Mesothelial cell of epicardium (in vitro differentiated cells): ENCODE measurements at places on chromosomes 5 and 9. TPM values are rescaled to one million over a fixed set of nuclear protein-coding genes. Genes with fewer than 3 reads are reported as not detected.
A peak's percentile ranks its signal among the peaks of the same experiment; 100 is the strongest.

DNA sequence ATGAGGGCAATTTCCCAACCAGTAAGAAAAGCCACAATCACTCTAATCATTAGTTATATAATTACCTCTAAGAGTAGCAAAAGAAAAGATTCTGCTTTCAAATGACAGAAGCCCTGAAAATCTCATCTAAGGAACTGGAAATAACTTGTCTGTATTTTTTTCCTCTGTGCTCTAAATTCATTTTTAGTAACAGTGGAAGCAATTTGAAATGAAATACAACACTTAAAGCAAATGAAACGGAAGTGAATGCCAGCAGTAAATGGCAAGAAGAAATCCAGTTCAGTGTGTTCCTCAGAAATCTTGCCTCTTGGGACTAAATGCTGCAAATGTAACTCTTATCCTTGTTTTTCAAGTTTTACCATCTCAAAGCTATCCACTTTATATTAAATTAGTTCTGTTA lies 294.9 kb downstream of the TAF11L14 start:
- H3K27ac ChIP-seq, result no peak overlapping the region
- no peaks in the 10 kb centered on the region for H3K36me3 ChIP-seq
- peaks cover 3% of the 10 kb centered on the region for H3K27me3 ChIP-seq
- no peaks in the 10 kb centered on the region for H3K4me1 ChIP-seq
- no peak overlapping the region for H3K4me3 ChIP-seq

- no peaks in the 10 kb centered on the region for H3K36me3 ChIP-seq
- no peak overlapping the region for H3K4me3 ChIP-seq
Observed at GRCh38 chr5:40191150-40191549, 488.6 kb upstream of the PTGER4 start.

DNA sequence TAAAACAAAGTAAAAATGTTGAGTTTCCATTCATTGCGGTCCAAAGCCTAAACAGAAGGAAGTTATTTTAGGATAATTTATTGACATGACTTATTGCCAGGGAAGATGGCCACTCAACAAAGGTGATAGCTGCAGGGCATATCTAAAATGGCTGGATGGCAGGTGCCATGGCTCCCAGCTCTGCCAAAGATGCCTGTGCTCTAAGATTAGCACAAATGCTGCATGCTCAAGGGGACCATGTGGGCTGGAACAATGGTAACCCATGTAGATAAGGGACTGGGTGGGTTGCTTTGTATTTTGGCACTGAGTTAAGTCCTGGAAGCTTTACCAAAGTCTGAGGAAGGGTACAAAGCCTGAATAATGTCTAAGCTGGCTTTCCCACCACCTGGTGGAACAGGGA lies 95.5 kb upstream of the IFNK start:
- no peaks in the 10 kb centered on the region for H3K27me3 ChIP-seq
- H3K4me3 ChIP-seq, result no peak overlapping the region
- H3K27ac ChIP-seq, result peak overlapping the region; percentile 93
- peaks cover 96% of the 10 kb centered on the region for H3K4me1 ChIP-seq
- no peaks in the 10 kb centered on the region for H3K36me3 ChIP-seq
- no peak for DNase-seq

DNA sequence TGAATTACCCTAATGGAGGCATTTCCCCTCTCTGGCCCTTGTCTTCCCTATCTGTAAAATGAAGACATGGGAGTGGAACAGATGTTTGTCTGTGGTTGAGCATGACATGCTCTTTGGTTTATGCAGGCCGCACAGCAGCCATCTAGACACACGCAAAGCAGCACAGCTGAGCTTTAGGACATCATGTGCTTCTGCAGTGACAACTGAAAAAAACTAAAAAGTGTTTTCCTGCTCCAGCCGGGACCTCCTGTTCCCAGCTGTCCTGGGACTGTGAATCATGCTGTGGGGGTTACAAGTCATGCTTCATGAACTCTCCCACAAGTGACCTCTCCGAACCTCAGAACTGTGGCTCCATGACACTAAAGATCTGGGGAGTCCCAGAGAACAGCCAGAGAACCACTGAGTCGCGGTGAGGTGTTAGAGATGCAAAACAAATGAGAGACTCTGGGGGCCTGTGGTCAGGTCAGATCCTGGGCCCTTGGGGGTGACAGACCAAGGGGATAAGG lies 1.7 kb downstream of the SMIM3 start:
- DNase-seq, result no peak
- H3K27ac ChIP-seq, result peak overlapping the region; percentile 34
- H3K36me3 ChIP-seq, result peaks cover 1% of the 10 kb centered on the region
- no peaks in the 10 kb centered on the region for H3K27me3 ChIP-seq
- peaks cover 65% of the 10 kb centered on the region for H3K4me1 ChIP-seq

GRCh38 chr9:121696930-121697329 lies 45.5 kb downstream of the DAB2IP start:
- H3K36me3 ChIP-seq, result peaks cover under 1% of the 10 kb centered on the region
- H3K27ac ChIP-seq, result no peak overlapping the region
- no peaks in the 10 kb centered on the region for H3K27me3 ChIP-seq

DNA sequence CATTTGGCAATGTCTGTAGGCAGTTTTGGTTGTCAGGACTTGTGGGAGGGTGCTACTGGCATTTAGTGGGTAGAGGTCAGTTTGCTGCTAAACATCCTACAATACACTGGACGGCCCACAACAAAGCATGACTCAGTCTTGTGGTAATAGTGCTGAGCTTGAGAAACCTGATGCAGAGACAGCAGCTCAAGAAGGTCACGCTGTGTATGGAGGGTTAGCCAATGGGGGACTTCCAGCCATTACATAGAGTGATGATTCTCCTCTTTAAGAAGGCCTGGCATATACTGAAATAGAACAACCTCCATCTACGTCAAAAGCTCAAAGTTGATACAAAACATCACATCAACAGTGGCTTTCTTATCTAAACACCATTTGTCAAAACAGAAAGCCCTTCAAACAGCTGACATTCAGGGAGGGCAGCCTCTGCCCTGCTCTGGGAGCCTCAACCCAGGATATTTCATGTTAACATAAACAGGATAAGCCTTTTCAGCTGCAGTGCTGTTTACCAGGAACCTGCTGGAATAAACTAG lies 143.0 kb downstream of the GPBP1 start:
- H3K27ac ChIP-seq, result peak overlapping the region; percentile 61
- no peak for DNase-seq
- H3K36me3 ChIP-seq, result no peaks in the 10 kb centered on the region
- no peak overlapping the region for H3K4me3 ChIP-seq
- H3K4me1 ChIP-seq, result peaks cover 8% of the 10 kb centered on the region

GRCh38 chr5:132987531-132988408 lies 24.3 kb upstream of the AFF4 start:
- no peaks in the 10 kb centered on the region for H3K4me1 ChIP-seq
- no peaks in the 10 kb centered on the region for H3K36me3 ChIP-seq
- H3K4me3 ChIP-seq, result peak overlapping the region; percentile 4
- no peaks in the 10 kb centered on the region for H3K27me3 ChIP-seq
- no peak for DNase-seq
- H3K27ac ChIP-seq, result no peak overlapping the region

DNA sequence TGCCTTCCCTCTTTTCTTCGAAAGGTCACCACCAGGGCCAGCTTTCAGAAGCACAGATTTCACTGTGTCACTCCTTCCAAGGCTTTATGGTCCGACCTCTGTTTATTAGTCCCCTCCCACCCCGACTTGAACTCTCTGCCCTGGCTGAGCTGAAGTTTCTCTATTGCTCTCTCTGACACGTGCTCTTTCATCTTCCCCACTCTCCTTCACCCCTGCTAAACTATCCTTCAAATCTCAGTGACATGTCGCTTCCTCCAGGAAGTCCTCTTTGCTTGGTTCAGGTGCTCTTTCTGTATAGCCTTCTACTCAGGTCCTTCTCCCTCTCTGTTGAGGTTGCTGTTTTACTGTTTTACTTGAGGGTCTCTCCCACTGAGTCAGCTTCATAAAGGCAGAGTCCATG lies 64.4 kb downstream of the ARHGEF37 start:
- H3K27me3 ChIP-seq, result no peaks in the 10 kb centered on the region
- no peak overlapping the region for H3K4me3 ChIP-seq
- DNase-seq, result no peak
- no peaks in the 10 kb centered on the region for H3K36me3 ChIP-seq
- no peak overlapping the region for H3K27ac ChIP-seq
- H3K4me1 ChIP-seq, result peaks cover 8% of the 10 kb centered on the region

- no peak for DNase-seq
- H3K27ac ChIP-seq, result no peak overlapping the region
- no peak overlapping the region for H3K4me3 ChIP-seq
- peaks cover 28% of the 10 kb centered on the region for H3K4me1 ChIP-seq
- H3K27me3 ChIP-seq, result no peaks in the 10 kb centered on the region
Observed at GRCh38 chr5:124948062-124948753, 201.8 kb upstream of the ZNF608 start.

GRCh38 chr5:180801596-180802324 lies 846 bp downstream of the MGAT1 start:
- H3K36me3 ChIP-seq, result peaks cover 8% of the 10 kb centered on the region
- no peak for DNase-seq
- no peaks in the 10 kb centered on the region for H3K27me3 ChIP-seq
- peak overlapping the region; percentile 72 for H3K4me3 ChIP-seq

GRCh38 chr9:135516132-135516860 lies 4.9 kb upstream of the LCN1 start:
- H3K36me3 ChIP-seq, result no peaks in the 10 kb centered on the region
- H3K4me1 ChIP-seq, result no peaks in the 10 kb centered on the region
- H3K27me3 ChIP-seq, result peaks cover 1% of the 10 kb centered on the region
- no peak overlapping the region for H3K4me3 ChIP-seq

Gene RGS3
- 24.9 to 26.6 TPM (median 26.3 TPM) in 3 replicates for total RNA-seq

Gene SMIM32
- 0.22 to 0.32 TPM (median 0.31 TPM) in 3 replicates for total RNA-seq
